GM20000 (cell line): ENCODE measurements at places on chromosomes 7 and 10.

DNA sequence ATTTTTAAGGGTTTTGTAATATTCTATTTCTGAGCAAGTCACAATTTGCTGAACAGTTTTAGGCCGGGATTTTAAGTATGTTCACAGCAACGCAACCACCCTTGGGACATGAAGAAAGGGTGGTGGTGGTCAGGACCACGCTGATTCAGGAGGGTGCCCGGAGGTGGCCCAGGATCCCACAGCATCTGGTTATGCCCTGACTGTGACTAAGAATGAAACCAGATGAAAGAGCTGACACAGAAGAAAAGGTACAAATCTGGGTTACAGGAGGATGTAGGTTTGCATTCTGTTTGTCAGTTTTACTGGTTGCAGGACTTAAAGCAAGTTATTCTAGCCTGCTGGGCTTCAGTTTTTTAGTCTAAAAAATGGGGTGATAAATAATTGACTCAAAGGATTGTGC is 279.7 kb downstream of the CCSER2 start:
- DNase-seq = no peak

DNA sequence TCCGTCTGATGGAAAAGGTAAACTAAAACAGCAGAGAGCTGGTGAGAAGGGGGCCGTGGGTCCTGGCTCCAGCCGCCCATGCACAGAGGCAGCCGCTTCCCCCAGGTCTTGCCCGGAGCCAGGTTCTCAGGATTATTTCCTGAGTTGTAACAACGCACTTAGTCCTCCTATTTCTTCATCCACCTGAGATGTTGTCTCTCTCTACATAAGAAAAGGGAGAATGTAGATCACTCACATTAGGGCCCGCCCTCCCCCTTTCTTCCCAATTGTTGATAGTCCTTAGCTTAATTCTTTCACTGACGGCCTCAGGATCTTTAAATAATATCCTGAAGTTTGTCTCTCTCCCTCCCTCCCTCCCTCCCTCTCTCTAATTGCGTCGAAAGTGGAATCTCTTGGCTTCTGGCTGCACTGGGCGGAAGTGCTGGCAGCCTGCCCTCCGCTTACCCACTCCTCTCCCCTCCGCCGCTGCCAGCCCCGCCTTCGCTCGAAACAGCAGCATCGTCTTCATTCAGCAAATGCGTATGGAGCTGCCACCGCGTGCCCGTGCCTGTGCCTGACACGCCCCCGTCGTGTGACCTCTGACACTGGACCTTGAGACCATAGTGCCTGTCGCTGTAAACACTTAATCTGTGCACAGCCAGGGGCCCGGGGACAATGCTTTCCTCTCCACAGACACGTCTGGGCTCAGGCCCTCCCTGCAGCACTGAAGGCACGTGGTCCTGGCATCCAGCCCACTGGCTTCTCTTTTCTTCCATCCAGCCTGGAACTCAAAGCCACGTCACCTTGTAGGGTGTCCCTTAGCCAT is 174.5 kb upstream of the PPP2R2D start:
- DNase-seq = no peak

- DNase-seq = no peak
These were observed 70.5 kb upstream of the SP4 start for GRCh38 chr7:21357151-21358097.

- no peak for DNase-seq
These were observed 217.1 kb downstream of the POM121L12 start for GRCh38 chr7:53252539-53252938.

DNA sequence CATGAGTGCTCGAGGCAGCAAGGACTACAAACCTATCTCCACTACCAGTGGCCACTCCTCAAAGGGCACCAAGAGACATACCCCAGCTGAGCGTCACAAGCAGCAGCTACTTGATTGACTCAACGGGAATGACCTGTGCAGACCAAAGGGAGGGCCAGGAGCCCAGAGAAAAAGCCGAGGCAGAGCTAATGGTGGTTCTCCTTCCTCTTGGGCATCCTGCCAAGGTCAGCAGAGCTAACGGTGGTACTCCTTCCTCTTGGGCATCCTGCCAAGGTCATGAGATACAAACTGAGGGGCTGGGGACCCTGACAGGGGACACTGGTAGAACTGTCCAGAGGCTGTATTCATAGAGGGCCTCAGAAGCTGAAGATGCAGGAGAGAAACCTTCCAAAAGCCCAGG is 60.4 kb downstream of the FAM53B start:
- no peak for DNase-seq

DNA sequence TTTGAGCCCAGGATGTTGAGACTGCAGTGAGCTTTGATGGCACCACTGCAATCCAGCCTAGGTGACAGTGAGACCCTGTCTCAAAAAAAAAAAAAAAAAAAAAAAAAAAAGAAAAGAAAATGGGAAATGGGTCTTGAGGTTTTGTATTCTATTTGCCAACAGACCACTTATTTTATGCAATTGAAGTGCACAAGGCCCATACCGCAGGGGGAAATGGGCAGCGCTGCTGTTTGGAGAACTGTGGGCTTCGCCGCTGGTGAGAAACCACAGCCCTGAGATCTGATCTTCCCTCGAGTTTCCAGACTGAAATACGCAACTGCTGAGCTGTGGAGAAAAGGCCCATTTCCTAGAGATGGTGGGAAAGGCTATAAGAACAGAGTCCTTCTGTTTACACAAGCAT is 512.0 kb downstream of the TCERG1L start:
- DNase-seq = no peak
